ENCODE measurements at places on chromosomes 3 and 15.

DNA sequence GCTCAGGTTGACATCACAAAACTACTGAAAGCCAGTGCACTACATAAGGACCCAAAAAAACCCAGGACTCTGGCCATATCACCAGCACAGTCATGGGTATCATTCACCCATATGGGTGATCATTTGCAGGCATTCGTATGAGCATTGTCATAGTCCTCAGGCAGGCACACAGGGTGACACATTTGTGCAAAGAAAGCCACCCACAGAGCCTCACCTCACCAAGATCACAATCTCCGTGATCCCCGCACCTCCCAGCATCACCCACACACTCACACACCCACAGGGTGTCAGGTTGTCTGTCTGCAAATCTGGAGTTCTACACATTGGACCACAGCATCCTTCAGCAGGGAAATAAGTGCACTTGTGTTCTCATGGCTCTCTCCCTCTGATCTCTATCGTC is 166.0 kb upstream of the LPP start:
- DNase-seq: no peak

DNA sequence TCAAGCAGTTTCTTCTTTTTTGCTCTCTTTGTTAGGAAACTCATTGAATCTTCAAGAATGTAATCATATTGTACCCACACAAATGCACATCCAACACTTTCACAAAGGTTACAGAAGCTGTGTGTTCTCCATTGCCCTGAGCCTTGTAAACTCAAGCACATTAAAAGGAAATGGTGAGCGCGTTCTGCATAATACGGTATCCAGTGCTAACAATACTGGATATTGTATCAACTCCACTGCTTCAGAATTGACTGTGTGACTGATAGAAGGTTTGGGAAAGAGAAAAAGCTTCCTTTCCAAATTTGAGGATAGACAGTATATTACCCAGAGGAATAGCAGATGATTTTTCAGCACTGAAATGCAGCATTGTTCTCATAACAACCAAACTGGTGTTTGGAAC is 268.9 kb upstream of the RBMS3 start:
- DNase-seq: no peak

DNA sequence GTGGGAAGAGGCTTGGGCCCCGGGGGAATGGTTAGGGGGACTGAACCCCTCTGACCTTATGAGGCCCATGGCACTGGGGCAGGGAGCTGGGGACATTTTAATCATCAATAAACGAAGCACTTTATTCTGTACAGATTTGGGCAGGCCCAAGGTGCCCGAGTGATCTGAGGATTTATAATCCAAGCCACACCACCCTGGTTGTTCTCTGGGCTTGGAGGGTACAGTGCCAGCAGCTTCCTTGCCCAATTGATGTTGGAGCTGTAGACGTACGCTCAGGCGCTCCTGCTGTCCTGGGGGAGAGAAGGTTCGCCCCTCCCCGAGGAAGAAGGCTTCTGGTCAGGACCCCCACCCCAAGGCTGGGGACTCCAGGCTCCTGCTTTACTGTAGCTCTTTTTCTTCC is 12.5 kb downstream of the ZBTB47 start:
- no peak for DNase-seq

DNA sequence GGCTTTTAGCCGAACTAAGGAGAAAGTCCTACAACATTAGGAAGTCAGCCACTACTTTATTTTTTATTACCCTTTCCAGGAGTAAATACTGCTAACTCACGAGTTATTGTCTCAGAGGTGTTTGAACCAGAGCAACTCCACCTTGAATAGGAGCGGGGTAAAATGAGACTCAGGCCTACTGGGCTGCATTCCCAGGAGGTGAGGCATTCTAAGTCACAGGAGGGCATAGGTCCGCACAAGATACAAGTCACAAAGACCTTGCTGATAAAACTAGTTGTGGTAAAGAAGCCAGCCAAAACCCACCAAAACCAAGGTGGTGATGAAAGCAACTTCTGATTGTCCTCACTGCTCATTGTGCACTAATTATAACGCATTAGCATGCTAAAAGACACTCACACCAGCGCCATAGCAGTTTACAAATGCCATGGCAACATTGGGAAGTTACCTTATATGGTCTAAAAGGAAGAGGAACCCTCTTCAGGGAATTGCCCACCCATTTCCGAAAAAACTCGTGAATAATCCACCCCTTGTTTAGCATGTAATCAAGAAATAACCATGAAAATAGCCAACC is 555.9 kb downstream of the IGSF11 start:
- DNase-seq: no peak

DNA sequence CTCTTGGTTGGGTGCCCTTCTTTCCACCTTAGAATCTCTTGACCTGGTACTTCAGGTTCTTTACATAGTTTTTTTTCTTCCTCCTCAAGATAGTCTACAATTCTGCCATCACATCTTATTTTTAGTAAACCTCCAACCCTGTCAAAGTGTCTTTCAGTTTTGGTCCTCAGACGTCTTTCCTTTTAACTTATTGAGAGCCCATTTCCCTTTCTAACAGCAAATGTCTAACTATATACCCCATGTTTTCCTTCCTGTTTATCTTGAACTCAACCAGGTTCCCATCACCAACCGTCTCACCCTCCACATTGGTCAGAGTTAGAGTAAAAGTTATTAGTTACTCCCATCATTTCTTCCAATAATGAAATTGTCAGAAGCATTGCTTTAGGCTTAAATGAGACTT is 10.4 kb downstream of the KBTBD12 start:
- no peak for DNase-seq

DNA sequence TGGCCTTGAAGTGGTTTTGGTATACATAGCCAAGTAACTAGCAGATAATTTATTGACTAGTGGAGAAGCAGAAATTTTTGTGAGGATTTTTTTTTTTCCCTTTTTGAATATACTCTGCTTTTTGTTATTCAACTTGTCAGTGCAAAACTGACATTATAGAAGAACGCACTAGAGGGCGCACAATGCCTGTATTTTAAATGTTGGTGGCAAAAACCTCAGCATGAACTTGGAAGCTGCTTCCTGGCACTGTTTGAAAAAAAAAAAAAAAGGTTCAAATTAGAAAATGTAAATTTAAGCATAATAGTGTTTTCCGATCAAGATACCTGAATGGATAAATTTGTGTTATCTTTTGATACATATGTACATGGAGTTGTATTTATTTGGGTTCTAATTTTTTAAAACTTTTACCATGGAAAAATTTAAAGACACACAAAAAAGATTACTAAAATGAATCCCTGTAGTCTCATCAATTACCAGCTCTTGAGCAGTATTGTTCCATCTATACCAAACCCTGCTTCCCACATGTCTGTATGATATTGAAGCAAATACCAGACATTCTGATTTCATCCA is 56.0 kb downstream of the SLC25A26 start:
- peak; percentile 86 for DNase-seq

DNA sequence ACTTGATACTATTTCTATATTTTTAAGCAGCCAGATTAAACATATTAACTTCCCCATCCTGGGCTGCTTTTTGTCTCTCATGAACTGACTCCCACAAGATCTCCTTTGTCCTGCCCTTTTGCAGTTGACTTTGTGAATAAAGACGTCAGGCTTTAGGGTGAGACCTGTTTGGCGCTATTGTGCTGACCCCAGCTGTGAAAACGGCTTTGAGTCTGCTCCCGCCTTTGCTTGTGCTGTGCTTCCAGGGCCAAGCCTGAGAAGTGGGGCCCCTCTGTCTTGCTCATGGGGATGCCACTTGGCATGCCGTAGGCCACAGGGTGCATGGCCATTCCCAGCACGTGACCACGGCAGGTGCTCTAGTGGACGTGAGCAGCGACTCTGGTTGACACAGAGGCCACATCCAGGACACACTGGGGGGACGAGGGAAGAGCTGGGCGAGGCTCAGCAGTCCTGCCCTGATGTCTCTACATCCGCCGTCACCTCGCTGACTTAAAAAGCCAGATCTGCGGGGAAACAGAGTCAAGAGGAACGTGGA is 268.9 kb upstream of the LYSMD4 start:
- DNase-seq: no peak

GRCh38 chr3:64223791-64224745 is 1.2 kb downstream of the PRICKLE2 start:
- no peak for DNase-seq

- peak; percentile 92 for DNase-seq
These were observed 759 bp downstream of the WDR6 start for GRCh38 chr3:49007771-49008528.

DNA sequence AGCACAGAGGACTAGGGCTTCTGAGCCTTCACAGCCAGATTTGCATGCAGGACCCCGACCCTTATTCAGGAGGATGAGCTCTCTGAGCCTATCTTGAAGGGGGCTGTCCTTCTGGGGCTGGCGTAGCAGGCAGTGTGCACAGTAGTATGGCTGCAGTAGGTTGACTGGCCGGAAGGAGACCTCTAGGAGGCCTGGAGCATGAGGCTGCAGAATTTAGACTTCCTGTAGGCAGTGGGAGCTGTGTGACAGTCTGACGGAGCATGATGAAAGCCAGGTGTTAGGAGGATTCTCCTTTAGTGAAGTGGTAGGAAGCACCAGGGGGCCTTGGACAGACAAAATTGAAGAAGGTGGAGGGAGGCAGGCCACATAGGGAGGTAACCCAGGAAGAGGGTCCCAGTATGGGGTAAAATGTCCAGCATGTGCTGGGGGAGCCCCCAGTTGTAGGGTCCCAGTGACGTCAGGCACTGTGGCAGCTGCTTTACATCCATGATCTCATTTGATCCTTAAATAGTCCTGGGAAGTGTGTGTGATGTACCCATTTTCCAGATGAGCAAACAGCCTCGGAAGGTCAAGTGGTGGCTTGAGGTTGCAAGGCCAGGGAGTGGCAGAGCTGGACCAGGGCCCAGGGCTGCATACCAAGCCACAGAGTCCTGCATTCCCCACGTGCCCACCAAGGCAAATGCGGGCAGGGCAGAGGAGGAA is 36.1 kb downstream of the SPSB4 start:
- DNase-seq: no peak

DNA sequence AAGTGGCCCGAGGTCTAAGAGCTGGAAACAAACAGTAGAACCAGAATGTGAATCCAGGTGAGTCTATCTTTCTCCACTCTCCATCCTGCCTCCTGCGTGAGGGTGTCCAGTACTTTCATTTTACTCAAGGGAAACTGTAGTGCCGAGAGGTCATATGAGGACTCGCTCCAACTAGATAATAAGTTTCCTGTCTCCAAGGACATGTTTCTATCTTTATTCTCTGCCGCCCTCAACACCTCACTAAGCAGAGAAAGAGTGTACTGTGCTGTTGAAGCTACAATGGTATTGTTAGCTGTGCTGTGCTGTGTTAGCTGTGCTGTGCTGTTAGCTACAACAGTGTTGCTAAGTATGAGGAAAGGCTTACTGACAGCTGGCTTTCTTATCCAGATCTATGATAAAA is 137.9 kb upstream of the COL8A1 start:
- DNase-seq: peak; percentile 20

- no peak for DNase-seq
These were observed 424.0 kb downstream of the MCTP2 start for GRCh38 chr15:94655249-94655880.

DNA sequence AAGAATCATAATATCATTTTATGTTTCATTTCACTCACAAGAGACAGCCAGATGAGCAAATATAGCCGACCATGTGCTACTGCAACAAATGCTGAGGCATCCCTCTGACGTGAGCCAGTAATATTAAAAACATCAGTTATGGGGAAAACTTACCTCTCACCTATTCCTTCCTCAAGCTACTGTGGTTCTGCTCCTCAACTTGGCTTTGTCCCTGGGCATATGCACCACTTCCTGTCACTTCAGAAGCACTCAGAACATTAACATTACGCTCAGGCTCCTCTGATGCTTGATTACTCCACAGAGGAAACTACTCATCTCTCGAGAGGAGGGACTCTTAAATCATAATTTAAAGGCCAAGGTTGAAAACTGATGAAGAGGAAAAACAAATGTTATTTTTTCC is 457.0 kb upstream of the ALCAM start:
- peak; percentile 14 for DNase-seq

- peak; percentile 35 for DNase-seq
These were observed at the start of gene TRIM71 for GRCh38 chr3:32817558-32818228. Gene TRIM71, plus strand, starts transcription at chr3:32817997. Its CDS starts 84 bp downstream, at chr3:32818081.

DNA sequence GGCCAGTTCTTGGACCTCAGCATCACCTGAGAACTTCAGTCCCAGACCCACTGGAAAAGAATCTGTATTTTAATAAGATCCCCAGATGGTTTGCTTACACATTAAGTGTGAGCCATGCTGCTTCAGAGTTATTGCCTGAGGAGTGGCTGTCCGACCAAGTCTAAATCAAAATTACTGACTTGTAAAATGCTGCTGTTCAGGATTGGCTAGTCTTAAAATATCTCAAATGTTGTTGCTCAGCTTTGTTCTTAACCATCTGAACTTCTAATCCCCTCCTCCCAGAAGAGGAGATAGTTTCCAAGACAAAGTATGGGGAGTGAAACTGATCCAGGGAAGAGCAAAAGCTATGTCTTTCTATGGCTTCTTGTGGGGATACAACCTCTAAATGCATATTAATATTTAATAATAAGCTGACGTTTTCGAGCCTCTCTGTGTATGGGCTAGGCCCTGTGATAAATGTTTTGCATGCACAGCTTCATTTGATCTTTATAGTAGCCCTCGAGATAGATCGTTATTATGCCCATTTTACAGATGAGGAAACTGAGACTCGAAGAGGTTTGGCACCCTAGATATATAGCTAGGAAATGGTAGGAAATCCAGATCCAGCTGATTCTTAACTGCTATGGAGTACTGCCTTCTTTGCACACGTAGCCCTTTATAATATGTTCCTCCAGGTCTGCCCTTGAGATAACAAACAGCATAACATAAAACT is 52.2 kb downstream of the DNASE1L3 start:
- no peak for DNase-seq

DNA sequence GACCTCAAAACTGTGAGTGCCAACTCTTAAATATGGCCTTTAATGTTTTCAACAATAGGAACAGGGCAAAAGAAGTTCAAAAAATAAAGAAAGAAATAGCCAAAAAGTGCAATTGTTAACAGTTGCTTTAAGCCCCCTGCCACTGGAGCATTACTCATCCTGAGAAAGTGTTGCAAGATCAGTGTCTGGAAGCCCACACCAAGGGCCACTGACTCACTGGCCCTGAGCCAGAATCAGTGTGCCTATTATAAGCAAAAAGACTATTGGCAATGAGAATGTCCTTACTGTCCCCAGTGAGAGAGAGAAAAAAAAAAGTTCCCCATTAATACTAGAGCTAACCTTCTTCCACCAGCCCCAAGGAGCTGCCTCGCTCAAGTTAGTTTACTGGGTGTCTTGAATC is 480.1 kb upstream of the ZNF385D start:
- DNase-seq: peak; percentile 52

All from cardiac muscle cell (in vitro differentiated cells and primary cell).